ENCODE measurements at places on chromosomes 5 and 9.

DNA sequence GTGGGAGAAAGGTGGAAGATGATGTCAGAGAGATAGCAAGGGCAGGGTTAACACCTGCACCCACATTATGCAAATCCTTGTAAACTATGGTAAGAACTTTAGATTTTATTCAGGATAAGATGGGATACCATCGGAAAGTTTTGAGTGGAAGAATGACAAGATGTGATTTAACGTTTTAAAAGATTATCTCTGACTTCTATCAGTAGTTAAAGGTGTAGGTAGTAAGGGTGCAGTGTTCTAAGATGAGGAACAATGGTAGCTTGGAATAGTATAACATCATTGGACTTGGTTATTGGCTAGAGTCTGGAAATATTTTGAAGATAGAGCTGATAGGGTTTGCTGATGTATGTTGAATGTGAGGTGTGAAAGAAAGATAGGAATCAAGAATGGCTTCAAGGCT, 211.3 kb downstream of the CCDC171 start:
- no peak for DNase-seq

GRCh38 chr9:127059765-127060361, 62.6 kb downstream of the ANGPTL2 start:
- DNase-seq, result no peak

GRCh38 chr9:111953444-111953843, 56.8 kb downstream of the UGCG start:
- no peak for DNase-seq

DNA sequence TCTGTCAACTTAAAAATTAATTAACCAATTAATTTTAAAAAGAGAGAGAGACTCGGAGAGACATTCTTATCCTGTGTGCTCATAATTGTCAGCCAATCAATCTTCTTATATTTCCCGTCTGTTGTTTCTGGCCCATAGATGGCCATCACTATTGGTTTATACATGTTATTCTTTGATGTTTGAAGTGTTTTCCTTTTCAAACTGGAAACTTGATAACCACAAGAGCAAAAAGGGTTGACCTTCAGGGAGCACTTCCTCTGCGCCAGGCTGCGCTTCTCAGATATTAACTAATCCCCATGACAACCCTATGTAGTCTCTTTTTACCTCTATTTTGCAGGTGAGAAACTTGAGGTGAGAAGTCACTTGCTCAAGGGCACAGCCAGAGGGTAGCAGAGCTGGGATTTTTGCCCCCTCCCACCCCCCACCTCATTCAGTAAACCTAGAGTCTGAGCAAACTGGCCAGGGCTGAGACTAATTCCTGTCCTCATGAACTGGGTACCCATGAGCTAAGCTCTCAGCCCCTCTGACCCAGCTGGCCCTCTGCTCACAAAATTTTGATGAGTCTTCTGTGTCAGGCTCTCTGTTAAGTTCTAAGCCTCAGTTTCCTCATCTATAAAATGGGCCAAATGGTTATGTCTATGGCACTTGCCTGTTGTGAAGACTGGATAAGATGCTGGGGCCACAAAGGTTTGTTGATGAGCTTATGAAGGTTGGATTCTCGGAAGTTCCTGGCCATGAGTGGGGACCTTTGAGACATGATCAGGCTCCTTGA, 86.0 kb upstream of the SH3PXD2B start:
- DNase-seq, result no peak

DNA sequence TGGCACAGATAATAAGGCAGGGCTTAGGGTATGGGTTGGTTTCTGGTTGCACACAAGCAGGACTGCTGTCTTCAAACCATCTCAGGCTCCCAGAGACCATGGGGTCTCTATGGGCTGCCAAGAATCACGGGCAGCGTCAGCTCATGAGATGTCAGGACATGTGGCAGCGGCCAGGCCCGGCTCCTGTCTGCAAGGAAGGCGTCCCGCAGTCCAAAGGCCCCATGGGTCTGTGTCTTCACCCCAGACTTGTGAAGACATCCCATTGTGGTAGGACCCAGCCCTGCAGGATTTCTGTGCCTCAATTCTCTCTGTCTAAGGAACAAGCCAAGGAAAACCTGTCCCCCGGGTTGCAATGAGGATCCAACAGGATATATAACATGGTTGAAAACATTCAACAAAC, 32.6 kb downstream of the IPPK start:
- DNase-seq, result no peak
